ENCODE measurements at places on chromosomes 13 and 19.

DNA sequence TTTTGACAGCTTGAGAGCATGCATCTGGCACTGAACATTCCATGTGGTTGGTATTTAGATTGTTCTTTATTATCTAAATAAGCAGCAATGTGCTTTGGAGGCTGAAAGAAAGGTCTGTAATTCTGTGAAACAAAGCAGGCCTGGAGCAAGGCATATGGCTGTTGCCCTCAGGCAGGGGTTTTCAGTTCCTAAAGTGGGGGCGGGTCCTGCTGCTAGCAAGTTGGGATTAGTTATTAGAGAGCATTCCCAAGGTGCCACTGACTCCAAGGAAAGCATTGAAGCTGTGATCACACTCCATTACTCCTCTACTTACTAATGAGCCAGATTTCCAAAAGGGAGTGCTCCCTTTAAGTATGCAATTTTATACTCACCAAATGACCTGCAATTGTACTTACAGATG, 432.2 kb downstream of the OLFM4 start:
- DNase-seq: no peak

DNA sequence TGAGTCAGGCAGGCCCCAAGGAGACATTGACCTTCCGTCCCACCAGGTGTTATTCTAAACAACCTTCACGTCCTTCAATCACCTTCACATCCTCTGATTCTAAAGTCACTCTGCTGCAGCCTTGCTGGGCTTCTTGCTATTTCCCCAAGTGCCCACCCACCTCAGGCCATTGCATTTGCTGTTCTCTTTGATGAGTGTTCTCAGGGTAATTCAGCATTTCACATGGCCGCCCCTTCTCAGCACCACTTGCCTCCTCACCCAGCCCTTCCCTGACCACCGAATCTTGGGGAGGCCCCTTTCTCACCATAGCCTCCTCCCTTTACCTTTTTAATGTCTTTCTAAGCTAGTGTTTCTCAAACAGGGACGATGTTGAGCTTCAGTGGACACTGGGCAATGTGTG, 4.6 kb downstream of the ZNF805 start:
- no peak for DNase-seq

DNA sequence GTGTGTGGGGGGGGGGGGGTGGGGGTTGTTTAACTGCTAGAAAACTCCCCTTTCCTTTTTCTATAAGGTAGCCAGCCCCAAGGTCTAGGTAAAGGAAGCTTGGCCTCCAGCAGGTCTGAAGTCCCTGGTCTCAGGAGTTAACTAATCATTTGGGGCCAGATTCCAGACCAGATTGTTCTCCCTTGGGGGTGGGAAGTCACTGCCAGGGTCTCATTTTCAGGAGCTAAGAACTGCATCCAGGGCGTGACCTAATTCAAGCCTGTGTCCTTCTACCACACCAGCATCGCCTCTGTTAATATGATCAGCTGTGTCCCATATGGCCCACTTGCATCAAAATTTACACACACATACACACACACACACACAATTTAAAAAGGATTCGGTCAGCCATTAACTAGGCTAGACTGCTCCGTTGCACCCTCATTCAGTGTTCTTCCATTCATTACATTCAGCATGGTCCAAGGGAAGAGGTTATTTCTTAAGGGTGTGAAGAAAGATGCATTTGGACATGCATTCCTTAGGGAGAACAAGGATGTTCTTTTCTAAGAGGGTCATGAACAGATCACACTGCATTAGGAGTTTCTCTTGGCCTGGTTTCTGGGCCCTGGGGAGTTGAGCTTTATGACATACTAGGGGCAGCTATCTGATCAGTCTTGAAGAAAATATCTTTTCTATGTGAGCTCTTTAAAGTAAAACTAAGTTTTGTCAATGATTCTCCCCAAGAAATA, 91.0 kb downstream of the FGF14 start:
- no peak for DNase-seq

DNA sequence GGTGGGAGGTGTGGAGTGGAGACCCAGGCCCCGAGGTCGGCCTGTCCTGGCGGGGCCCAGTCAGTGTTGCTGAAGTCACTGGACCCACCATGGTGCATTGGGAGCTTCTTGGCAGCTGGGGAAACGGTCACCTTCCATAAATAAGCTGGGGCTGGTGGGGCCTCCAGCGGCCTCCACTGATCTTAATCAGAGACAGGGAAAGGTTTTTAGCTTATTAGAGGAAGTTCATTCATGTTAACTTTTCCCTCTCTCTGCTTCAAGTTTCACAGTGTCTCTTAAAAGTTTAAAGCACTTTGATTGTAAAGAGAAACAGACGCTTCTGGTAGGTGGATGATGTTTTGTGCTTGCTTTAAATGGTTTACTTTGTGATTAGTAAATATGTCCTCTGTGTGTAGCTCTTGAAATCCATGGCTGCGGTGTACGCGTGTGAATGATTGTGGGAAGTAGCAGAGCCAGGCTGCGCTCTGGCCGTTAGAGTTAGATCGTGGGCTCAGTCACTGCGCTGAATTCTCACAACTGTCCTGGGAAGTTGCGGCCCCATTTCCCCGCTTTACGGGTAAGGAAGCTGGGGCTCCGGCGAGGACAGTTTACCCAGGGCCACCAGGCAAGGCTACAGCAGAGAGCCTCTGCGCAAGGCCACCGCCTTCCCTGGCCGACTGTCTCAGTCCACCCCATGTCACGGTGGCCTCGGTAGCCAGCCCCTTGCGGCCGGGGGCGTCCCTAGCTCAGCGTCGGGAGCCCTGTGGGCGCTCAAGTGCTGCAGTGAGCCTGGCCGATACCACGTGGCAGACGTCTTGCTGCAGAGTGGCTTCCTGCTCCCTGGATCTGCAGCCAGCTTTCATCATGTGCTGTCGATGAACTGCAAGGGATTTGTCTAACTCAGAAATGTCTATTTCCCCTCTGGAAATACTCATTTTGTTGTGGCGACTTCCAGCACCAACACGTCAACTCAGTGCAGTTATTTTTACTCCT, 16.5 kb upstream of the NDUFS7 start:
- no peak for DNase-seq

DNA sequence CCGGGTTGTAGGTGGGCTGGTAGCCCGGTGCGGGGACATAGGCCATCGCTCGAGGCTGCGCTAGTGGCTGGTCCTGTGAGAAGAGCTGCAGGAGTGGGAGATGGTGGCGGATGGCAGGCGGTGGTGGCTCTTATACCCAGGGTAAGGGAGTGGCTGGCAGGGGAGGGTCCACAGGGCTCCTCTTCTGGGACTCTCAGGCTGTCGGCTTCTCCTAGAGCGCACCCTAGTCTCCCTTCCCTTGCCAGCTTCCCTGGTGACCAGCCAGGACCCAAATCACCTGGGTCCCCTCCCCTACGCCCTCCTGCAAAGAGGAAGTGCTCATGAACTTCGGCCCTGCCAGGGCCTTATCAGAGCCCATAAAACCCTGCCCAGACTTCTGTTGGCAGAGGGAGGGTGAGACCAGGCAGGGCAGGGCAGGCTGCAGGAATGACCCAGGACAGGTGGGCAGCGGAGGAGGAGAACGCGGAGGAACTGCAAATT, at the start of gene LGALS4:
Gene LGALS4 (minus strand): TSS at position 105 of the 480 bp plus-strand sequence. CDS start 59 bp downstream, at position 46.
- no peak for DNase-seq

DNA sequence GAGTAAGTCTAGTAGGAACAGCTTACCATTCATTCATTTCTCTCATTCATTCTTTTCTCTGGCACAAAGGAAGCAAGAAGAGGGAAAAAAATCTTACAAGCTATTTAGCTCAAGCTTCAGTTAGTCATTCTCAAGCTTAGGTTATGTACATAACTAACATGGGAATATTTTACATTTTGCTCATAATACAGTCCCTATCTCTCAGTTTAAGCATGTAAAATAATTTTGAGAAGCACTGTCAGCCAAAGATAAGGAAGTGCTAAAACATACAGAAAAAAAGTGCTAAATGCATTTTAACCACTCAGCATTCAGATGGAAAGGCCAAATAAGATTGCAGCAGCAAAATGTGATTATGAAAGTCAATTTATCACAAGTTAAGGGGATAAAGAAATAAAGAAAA, 7.9 kb downstream of the RBM26 start:
- DNase-seq: no peak

DNA sequence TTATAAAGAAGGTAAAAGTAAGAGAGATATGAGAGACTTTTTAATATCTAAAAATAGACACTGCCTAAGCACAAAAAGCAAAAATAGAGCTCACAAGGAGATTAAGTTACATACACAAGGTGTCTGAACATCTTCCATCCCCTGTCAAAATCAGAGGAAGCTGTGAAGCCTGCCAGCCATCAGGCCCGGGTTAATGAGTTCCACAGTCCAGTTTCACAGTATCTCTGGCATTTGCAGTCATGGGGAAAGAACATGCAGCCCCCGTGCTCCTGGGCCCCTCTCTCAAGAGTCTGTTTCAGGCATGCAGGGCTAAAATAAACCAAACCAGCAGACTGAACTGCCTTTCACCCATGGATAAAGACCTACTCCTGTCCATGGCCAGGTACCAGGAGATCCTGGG, 79.2 kb downstream of the TBC1D4 start:
- DNase-seq: no peak

DNA sequence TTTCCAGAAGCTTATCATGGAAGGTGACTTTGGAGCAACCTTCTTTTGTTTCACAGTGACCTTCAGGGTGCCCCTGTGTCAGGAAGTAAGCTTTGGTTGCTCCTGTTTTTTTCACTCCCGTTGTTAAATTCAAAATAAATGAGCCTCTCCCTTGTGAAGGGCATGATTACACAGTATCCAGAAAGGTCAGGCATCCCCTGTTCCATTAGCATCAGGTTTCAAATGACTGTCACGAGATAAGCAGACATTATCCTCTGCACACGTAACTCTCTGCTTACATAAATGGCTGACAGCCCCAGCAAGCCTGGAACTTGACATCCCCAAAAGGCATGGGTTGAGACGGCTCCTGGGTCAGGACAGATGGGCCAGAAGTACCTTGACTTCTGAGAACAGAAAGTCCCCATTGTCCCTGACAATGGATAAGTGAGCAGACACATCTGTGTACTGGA, 52.0 kb downstream of the RAB20 start:
- no peak for DNase-seq

GRCh38 chr19:24032651-24033050, 54.3 kb upstream of the ZNF254 start:
- no peak for DNase-seq

DNA sequence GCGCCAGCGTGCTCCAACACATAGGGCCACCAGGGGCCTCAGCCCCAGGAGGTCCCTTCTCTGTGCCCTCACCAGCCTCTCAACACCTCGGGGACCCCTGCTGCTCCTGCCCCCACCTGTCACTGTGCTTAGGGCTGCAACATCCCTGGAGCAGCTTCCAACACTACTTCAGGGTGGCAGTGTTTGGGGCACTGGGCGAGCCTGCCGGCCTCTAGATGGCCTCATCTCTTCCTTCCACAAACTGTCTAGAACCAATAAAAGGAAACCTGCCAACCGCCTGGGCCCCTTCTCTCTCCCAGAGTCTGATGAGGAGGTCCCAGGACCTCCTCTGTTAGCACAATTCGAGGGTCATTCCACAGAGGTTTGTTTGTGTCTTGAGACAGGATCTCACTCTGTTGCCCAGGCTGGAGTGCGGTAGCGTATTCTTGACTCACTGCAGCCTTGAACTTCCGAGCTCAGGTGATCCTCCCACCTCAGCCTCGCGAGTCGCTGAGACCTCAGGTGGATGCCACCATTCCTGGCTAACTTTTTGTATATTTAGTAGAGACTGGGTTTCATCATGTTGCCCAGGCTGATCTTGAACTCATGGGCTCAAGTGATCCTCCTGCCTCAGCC, 10.1 kb upstream of the SHD start:
- DNase-seq: no peak

DNA sequence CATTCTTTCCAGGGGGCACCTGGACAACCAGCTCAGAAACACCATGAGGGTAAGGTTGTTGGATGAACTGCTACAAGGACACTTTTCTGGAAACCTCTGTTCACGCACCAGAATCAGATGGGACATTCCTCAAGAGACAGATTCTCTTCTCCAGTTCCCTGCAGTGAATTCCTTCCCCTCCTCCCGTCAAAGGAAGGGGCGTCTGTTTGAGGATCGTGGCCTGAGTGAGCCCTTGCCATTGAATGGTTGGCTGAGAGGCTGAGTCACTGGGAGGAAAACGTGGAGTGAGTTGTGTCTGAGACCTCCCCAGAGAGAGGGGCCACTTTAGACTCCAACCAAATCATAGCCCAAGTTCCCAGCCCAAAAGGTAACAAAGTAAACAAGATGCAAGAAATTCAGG, 79.4 kb upstream of the ZNF507 start:
- DNase-seq: no peak

- DNase-seq: no peak
Observed at GRCh38 chr19:29617366-29618266, 11.5 kb downstream of the POP4 start.

DNA sequence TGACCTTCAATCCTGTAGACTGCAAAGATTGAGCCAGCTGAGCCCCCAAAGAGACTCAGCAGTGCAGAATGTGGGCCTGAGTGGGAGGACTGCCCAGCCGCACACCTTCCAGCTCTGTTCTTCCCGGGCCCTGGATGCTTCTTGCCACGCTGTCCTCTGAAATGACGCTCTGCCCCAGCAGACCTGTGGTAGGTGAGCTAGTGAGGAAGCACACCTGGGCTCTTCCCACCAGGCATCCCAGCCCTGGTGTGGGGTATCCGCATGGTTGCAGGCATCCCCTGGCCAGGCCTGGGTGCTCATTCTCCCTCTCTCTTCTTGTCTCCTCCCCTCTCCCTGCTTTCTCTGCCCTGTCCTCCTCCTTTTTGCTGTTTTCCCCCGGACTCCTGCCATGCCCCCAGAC, 9.8 kb upstream of the MZF1 start:
- no peak for DNase-seq

- peak; percentile 10 for DNase-seq
Observed at GRCh38 chr19:10760273-10760944, 42.5 kb downstream of the DNM2 start.

DNA sequence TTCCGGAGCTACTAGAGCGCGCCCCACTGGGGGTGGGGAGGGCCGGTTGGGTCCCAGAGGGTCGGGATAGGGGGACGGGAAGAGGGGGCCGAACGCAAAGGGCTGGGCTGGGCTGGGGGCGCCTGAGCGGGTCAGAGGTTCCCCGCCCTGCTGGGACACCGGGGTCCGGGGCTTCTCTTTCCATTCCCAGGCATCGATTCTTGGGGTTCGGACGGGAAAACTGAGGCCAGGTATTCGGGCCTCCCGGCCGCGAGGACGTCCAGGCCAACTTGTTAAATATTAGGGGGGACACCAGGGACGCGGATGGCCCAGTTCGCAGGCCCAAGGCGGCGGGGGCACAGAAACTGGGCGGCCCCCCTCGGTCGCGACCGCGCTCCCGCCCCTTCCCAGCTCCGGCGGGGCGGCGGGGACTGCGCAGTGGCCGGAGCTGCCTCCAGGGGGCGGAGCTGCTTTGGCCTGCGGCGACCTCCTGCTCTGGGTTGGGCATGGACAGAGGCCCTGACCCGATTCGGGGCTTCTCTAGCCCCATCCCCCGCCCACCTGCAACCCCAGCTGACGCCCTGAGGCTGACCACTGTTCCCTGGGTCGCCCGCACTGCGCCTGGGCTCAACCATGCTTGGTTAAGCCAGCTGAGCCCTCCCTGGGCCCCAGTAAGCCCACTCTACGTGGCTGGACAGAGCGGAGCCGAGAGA, 1.2 kb upstream of the KLF16 start:
- DNase-seq: no peak

GRCh38 chr13:98199480-98199879, 22.4 kb upstream of the RNF113B start:
- no peak for DNase-seq

GRCh38 chr19:1495799-1496713, 5.1 kb downstream of the REEP6 start:
- DNase-seq: no peak
